ENCODE measurements at places on chromosomes 6 and 20.
A peak's percentile ranks its signal among the peaks of the same experiment; 100 is the strongest.

- DNase-seq = no peak
Observed at GRCh38 chr6:12051861-12052368, 39.8 kb downstream of the HIVEP1 start.

DNA sequence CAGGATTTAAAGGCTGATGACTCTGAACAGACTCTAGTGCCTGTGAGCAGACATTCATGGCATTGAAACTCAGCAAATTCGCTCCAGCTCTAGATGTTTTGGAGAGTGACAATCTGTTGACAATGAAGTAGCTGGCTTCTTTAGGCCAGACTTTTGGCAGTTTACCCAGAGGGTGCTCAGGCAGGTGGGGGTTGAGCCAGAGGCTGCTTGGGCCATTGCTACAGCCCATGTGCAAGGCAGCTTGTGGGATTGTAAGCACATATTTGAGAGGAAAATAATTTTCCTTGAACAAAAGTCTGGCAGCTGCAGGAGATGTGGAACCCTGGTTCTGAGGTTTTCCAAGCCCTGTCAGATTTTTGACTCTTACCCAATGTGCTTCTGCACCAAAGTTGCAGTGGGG, 311.6 kb downstream of the CDC5L start:
- DNase-seq = no peak

GRCh38 chr6:130362128-130362527, 3.7 kb upstream of the TMEM200A start:
- DNase-seq = no peak

GRCh38 chr6:166512567-166512966, 73.9 kb downstream of the RAMACL start:
- DNase-seq = no peak

GRCh38 chr20:31560746-31561598, 44.1 kb upstream of the ID1 start:
- DNase-seq = peak; percentile 77

DNA sequence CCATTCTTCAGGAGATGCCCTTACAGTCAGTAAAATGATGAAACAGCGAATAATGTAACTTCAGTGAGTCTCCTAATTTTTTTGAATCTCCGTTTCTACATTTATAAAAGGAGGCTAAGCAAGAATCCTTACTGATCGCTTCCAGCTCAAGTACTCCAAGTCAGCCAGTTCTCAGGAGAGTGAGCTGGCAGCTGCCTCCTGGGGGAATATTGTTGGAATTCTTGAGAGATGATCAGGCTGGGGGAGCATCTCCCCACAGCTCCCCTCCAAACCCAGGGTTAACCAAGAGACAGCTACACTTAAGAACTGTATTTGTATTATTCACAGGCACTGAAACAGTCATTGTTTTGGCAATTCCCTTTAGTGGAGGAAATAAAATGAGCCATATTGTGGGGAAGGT, 89.1 kb upstream of the PCSK2 start:
- no peak for DNase-seq

GRCh38 chr6:39004801-39005200, 43.8 kb upstream of the GLP1R start:
- DNase-seq = no peak

DNA sequence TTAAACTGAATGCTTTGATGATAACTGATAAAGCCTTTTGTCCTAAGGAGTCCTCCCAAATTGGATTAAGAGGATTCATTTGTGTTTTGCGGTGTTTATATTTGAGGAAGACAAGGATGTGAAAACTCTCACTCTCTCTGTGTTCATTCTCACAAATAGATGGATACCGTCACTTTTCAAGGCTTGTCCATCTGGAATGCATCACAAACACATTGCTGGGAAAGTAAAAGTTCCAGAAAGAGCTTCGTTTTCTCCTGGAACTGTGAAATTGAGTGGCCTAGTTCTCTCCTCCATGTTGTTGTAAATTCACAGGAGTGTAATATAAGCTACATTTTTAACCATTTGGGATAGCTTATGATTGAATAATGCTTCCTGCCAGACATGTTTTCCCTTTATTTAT, 581.6 kb upstream of the FLRT3 start:
- no peak for DNase-seq

DNA sequence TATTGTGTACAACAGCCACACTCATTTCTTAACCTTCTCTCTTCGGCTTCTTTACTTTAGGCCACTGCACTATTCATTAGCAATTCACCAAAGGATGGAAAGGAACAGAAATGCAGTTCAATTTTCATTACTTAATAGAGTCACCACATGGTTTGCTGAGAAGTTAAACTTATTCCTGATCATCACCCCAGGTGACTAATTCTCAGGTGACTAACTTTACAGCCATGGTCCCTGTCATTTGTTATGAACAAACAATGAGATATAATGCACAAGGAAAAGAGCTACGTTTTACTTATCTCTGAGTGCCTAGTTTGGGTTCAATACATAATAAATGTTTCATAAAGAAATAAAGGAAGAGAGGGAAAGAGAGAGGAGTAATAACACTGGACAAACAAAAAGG, 45.8 kb upstream of the DST start:
- DNase-seq = no peak

- DNase-seq = no peak
Observed at GRCh38 chr6:73791336-73791735, 95.3 kb downstream of the CD109 start.

DNA sequence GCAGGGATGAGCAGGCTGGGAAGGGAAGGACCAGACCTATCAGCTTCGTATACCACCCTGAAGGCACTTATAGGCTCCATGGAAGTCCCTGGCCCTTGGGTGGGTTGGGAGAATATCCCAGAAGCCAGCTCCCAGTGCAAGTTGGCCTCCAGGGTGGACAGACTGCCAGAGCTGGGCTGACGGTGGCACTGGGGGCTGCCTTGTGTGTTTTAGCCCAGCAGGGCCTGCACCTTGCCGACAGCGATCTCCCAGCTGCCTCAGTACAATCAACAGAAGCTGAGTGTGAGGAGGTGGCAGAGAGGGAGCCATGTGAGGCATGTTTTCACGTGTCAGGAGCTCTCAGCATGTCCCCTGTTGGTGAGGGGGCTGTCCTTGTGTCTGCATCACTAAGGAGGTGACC, 159.5 kb downstream of the VEGFA start:
- DNase-seq = no peak

DNA sequence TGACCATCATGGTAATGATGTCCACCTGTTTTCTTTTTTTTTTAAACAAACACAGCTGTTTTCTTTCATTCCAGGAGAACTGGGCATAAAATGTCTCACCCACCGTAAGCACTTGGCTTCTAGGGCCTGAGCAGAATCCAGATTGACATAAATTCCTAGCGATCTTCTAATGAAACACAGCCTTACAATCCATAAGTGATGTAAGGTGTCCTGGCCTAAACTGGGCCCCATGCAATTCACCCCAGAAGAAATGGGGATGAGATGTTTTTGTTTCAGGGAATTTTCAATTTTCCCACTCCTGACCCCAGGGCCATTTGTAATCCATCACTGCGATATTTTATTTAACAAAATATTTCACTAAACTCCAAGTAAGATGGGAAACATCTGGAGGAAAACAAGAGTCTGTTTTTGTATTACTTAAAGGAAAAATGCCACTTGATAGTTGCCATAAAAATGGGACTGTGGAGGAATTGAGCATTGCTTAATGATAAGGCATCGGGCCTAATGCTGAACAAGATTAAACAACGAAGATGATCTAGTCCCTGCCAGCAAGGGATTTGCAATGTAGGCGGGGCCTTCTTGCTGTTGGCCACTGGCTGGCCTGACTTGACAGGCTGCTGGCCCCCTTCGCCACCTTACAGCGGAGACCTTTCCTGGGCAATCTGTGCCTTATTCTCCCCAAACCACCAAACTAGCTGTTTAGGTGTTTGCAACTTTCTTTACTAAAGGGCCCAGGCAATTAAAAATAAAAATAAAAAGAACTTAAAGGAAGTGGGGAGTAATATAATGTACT, 183.7 kb downstream of the CD109 start:
- no peak for DNase-seq

GRCh38 chr6:138160329-138161087, 1.2 kb upstream of the ARFGEF3 start:
- no peak for DNase-seq

GRCh38 chr20:19648024-19648423, 110.0 kb upstream of the RIN2 start:
- DNase-seq = no peak

DNA sequence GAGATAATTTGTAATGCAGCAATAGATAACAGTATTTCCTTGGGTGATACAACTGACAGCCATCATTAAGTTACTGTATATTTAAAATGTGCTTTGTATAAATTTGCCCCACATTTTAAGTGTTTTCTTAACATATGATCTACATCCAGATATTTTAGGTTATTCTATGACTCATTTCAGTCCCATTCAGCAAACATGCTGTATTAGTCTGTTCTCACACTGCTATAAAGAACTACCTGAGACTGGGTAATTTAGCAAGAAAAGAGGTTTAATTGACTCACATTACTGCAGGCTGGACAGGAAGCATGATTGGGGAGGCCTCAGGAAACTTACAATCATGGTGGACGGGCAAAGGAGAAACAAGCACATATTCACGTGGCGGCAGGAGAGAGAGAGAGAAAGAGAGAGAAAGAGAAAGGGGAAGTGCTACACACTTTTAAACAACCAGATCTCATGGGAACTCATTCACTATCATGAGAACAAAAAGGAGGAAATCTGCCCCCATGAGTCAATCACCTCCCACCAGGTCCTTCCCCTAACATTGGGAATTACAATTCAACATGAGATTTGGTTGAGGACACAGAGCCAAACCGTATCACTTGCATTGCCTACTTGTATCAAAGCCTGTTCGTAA, 9.6 kb upstream of the CHD6 start:
- no peak for DNase-seq

- DNase-seq = no peak
Observed at GRCh38 chr6:100899202-100899601, 18.1 kb upstream of the ASCC3 start.

- peak; percentile 62 for DNase-seq
Observed at GRCh38 chr20:645318-646106, 7.5 kb downstream of the SRXN1 start.

DNA sequence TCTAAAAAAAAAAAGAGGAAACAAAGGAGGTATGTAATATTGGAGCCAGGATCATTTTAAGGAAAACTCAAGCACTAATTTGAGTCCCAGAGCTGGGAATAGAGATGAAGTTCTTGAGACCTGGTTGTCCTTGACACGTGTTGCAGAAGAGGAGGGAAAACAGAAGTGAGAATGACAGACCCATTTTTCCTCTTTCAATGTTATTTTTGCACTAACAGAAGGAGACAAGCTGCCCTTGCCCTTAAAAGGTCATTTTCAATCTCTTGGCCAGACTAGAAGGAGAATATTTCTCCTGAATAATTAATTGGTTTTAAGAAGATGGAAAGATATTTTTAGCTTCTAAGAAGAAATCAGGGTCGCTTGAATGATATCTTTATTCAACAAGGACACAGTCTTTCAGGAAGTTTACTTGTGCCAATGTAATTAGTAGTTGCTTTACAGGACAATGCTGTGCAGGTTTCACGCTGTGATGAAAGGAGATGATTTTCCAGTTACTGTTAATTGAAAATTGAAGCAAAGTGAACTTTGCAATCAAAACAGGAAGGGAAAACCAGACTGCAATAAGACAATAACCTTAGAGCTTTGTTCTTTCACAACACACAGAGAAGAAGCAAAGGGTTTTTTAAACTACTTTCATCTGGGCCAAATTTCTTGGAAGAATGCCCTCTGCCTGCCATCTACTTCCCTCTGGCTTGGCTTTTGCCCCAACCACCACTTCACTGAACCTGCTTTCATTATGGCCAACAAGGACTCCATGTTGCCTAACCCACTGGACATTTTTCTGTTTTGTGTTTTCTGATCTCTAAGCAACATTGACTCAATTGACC, 107.8 kb upstream of the SHLD1 start:
- peak; percentile 47 for DNase-seq

DNA sequence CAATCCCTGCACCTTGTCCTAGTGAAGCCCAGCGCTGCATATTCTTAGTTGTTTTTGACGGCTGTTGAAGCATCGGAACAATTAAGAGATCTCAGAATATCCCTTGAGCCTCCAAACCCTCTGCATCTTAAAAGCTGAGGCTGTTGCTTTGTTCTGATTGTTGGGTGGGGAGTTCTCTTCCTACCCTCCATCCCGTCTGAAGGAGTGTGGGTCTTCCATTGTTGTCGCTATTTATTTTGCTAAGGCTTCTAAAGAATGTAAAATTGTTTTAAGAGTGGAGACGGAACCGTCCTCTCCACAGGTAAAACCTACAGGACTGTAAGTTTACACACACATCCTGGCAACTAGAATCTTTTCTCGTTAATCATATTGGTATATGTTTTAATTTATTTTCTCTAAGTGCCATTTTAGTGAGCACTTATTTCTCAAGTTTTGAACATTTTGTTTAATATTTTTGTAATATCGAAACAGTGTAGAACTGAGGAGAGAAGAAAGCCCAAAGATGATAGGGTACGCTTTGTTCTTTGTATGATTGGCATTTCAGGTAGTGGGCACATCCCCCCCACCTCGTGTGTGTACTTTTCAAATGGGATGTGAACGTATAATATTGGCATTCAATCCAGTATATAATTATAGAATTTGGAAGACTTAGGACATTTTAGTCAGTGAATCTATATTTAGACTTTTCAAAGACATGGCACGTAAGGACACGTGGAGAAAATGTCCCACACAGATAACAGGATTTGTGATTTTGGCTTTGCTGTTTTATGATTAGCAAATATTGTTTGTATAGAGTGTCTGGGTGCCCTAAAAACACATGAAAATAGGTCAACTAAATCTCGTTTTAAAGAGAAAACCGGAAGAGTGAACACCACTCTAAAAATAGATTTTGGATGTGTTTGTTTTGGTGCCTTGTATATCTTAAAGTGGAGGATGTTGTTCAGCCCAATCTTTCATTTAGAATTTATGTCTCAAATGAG, 1.3 kb downstream of the RNF146 start:
- DNase-seq = no peak

DNA sequence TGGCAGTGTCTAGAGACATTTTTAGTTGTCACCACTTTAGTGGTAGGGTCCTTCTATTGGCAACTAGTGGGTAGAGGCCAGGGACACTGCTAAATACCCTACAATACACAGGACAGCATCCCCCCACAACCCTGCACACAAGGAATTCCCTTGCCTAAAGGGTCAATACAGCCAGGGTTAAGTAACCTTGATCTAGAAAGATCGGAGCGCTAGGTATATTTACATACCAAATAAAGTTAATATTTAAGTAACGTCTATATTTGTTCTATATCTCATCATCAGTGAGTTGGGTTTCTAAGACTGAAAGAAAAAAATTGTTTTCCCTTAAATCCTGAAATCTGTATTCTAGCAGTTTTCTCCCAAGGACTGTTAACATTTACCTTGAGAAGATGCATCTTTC, 16.1 kb downstream of the BFSP1 start:
- no peak for DNase-seq

Measured in mucosa of gallbladder (tissue), 1 donor.